Renal pelvis (tissue), 12 donors: ENCODE measurements at places on chromosomes 11 and 22. TPM values are rescaled to one million over a fixed set of nuclear protein-coding genes. Genes with fewer than 3 reads are reported as not detected.

The DEUP1 gene
- 0.73 TPM for polyA plus RNA-seq

The GLYAT gene
- polyA plus RNA-seq = 157 TPM

The ANO5 gene
- 3.5 TPM for polyA plus RNA-seq

The OR8G1 gene
- not detected for polyA plus RNA-seq

The FOLR2 gene
- 7.9 TPM for polyA plus RNA-seq

The ACAT1 gene
- polyA plus RNA-seq = 96.3 TPM
